ENCODE measurements at places on chromosomes 12 and 14. TPM values are rescaled to one million over a fixed set of nuclear protein-coding genes. Genes with fewer than 3 reads are reported as not detected.

DNA sequence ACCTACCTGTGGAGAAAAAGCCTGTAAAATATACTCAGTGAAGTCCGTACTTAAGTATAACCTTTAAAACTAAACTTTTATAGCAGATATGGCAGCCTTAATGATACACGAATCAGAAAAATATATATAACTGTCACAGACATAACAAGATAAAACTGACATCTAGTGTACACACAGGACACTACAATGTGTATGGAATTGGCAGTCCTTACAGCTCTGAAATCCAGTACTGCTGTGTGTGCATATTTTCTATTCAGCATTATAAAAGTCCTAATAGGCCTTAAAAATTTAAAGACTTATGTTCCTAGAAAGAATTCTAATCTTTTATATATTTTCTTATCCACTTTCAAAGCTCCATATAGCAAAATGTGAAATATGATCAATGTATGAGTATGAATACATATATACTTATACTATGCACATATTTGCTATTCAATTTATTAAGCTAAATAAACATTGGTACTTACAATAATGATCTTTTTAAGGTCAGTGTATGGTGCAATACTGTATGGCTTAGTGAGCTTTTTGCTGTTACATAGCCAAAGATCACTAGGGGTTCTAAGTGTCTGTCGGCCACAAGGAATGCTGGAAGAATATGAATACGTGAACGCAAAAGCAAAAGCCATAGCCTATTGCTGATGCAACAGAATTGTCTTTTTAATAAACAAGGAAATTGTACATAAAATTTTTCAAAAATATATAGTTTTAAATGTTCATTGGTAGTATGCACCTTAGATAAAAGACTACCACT is 69.2 kb downstream of the C2CD5 start:
- no peak for DNase-seq

- no peak for DNase-seq
Measured at GRCh38 chr14:92460541-92460915, 53.1 kb upstream of the RIN3 start.

GRCh38 chr12:57188090-57188425 is 28.5 kb upstream of the NXPH4 start:
- no peak for DNase-seq

DNA sequence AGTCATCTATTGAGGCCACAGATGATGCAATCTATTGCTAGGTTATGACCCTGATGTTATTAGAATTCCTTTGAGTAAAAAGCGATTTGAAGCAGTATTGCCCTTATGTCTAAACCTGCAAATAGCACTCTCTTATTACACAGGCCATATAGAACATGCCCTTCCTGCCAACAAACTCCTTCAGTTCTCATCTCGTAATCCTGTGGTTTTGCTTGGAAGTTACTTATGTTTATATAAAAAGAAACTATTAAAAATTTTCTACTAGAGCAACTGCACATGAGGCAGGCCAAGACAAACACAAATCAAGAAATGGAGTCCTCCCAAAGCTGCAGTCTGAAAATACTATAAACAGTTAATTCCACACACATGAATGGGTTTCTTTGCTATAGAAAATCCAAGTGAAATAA is 1200.2 kb downstream of the LRFN5 start:
- no peak for DNase-seq

DNA sequence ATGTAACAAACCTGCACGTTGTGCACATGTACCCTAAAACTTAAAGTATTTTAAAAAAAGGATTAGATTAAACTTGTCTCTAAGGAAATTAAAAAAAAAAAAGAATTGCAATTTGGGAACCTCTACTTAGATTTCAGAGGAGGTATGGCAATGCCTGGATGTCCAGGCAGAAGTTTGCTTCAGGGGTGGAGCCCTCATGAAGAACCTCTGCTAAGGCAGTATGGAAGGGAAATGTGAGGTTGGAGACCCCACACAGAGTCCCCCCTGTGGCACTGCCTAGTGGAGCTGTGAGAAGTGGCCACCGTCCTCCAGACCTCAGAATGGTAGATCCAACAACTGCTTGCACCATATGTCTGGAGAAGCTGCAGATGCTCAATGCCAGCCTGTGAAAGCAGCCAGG is 279.6 kb upstream of the CCDC196 start:
- no peak for DNase-seq

DNA sequence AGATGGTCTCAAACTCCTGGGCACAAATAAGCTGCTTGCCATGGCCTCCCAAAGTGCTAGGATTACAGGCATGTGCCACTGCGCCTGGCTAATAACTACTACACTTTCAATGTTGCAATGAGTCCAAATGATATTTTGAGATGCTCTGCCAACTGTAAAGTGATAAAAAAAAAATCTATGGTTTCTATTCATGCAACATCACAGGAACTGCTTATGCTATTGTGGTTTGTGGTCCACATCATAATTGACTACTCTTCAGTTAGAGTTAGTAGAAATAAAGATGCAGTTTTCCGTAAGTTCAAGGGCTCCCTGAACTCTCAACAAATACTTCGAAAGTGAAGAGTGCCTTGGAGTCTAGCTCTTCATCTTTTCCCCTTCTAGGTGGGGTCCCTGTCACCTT is 239.4 kb downstream of the C12orf75 start:
- DNase-seq: no peak

GRCh38 chr12:115370650-115371049 is 686.7 kb upstream of the TBX3 start:
- no peak for DNase-seq

GRCh38 chr12:101799774-101800173 is 31.0 kb downstream of the GNPTAB start:
- no peak for DNase-seq

- no peak for DNase-seq
Measured at GRCh38 chr12:106149096-106149784, 10.5 kb upstream of the NUAK1 start.

DNA sequence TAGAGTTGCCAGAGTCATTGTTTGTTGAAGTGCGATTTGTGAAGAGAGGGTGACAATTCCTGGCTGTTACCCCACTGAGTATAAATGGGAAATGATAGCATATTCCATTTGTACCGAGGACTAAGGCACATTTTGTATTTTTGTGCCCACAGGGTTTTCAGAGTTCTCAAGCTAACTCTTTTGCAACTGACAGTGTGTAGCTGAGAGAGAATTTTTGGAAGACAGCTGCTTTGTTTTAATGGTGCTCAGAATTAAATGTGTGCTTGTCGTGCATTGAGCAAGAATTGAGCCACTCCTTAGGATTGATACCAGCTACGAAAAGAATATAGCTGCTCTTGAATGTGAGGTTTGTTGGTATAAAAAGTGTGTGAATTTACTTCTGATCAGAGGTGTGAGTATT is 21.7 kb downstream of the ANKRD13A start:
- no peak for DNase-seq

DNA sequence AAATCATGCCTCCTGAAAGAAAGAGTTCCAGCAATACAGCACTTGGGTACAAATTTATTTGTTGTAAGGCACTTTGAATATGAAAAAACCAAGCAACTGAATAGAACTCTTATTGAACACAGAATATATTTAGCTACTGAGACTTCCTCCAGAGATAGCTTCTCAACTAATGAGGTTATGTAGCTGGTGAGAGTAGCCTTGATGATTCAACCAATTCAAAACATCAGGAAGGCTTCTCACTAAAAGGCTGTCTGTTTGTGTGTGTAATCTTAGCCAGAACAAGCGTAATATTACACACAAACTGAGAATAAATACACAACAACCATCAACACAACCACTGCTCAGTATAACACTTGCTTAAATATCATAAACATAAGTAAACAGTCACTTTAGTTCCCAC is 20.4 kb downstream of the EIF2B2 start:
- no peak for DNase-seq

- DNase-seq: no peak
Measured at GRCh38 chr12:112839386-112839972, 47.9 kb downstream of the RPH3A start.

GRCh38 chr12:29622251-29622650 is 124.8 kb upstream of the OVCH1 start:
- DNase-seq: no peak

DNA sequence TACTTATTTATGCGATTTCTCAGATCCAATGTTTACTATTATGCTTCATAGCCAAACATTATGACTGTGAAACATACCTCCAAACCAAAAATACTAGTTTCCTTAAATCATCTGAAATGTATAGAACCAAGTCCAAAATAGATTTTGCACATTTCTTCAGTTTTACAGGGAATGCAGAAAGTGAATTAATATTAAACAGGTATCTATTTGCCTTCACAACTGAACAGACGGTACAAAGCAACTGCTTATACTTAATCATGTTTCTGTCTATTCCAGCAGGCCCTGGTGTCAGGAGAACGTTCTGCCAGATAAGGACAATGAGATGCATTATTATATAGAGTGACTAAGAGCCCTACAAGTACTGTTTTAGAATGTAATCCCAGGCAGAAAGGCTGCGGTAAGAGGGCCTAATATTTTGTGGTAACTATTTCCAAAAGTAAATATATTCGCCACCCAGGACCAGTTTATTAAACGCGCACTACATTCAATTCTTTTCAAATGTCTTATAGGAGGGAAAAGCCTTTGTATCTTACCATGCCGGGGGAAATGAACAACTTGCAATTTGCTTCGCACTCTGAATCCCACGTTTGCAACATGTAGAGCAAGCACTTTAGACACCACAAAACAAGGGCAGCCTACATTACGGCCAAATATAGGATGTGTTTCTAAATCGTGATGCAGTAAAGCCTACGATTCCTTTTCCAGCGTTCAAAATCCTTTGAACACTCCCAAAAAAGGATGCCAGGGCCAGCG is 1.5 kb downstream of the CORO1C start:
- no peak for DNase-seq

DNA sequence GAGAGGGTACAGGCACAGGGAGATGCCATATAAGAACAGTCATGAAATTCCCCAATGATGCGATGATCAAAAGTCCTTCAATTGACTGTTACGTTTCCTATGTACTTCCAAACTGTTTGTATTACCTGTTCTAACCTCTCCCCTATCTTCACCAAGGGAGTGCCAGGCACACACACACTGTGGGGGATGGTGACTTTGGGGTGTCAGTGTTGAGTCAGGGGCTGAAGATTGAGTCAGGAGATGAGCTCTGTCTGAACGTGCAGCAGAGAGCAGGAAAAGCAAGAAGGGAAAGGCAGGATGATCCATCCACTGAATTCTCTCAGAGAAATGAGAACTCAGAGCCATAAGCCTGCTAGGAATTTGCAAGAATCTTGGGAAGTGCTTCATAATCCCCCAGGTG is 153.4 kb downstream of the EFCAB11 start:
- DNase-seq: no peak

DNA sequence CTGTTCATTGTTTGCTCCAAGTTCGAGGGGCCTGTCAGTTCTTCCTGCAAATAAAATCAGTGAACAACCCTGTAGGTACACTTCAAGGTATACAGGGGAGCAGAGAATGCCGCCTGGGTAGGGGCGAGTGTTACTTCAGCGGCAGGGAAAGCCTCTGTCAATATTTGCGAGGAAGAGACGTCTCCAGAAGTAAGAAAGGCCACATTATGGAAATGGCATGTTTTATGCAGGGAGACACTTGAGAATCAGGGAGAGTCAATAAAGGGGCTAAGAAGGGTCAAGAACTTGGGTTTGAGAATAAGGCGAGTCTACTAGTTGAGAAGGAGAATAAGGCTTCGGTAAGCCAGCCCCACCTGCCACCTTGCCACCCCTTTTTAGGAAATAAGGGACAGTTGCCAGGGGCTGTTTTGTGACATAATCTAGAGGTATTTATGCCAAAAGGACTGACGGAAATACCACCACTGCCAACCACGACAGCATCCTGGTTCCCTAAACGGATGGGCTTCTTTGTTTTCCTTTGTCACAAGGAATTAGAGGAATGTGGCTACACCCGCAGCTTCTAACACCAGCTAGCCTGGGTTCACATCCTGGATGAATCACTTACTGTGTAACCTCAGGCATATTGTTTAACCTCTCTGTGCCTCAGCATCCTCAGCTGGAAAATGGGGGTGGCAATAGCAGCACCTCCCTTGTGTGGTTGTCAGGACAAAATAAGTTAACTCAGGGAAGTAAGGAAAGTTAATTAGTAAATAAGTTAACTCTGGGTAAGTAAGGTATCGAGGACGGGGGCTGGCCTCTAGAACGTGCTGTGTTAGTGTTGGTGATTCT is 67.7 kb downstream of the EID3 start:
- DNase-seq: no peak

GRCh38 chr12:27975222-27976136 is 2.9 kb upstream of the PTHLH start:
- DNase-seq: no peak

GRCh38 chr12:130715150-130715997 is 725 bp downstream of the RIMBP2 start:
- DNase-seq: no peak

GRCh38 chr14:95547626-95548327 is 12.9 kb downstream of the GLRX5 start:
- DNase-seq: no peak

The GALNT8 gene
- 7.3 TPM for total RNA-seq

The TTC9 gene
- total RNA-seq: 7.8 TPM

The CFAP54 gene
- 0.27 TPM for total RNA-seq

The KRT73 gene
- 1.0 TPM for total RNA-seq

The FAM186B gene
- not detected for total RNA-seq

Measured in CD4-positive, CD25-positive, alpha-beta regulatory T cell (primary cell).